ENCODE measurements at places on chromosomes 6 and 20. TPM values are rescaled to one million over a fixed set of nuclear protein-coding genes. Genes with fewer than 3 reads are reported as not detected.

Gene NSFL1C
- total RNA-seq = 91.3 TPM

Gene NCOA6
- total RNA-seq = 19.4 TPM

Gene SLC32A1
- total RNA-seq = not detected

Gene XPO5
- total RNA-seq = 126 TPM

Gene CLDN20
- not detected for total RNA-seq

Gene CPXM1
- 1.6 TPM for total RNA-seq

Gene GJA10
- not detected for total RNA-seq

Gene UBE2C
- total RNA-seq = 140 TPM

Gene ARMC12
- 0.42 TPM for total RNA-seq

Gene RAET1G
- total RNA-seq = not detected

Gene ADRM1
- total RNA-seq = 154 TPM

Gene SLC35F1
- not detected for total RNA-seq

Gene WFDC12
- not detected for total RNA-seq

Gene ZKSCAN3
- 2.9 TPM for total RNA-seq

Gene THBS2
- not detected for total RNA-seq

Gene PSMB9
- 207 TPM for total RNA-seq

Gene CD40
- total RNA-seq = 3.0 TPM

Gene SNX21
- 1.6 TPM for total RNA-seq

Gene MYLK4
- total RNA-seq = 0.25 TPM

Gene PROKR2
- not detected for total RNA-seq

Gene NKAIN2
- total RNA-seq = not detected

Gene HLA-DRA
- total RNA-seq = 12.9 TPM

Gene NOL4L
- 10.9 TPM for total RNA-seq

Gene PEX3
- total RNA-seq = 27.9 TPM

Gene CDSN
- total RNA-seq = not detected

Gene TBX18
- not detected for total RNA-seq

Gene PPP2R5D
- total RNA-seq = 52.1 TPM

Gene KCNG1
- total RNA-seq = 4.3 TPM

Gene GGTLC1
- total RNA-seq = not detected

Gene SIRPB2
- total RNA-seq = not detected

Gene PCED1A
- 35.8 TPM for total RNA-seq

Gene DEFB124
- not detected for total RNA-seq

Gene FOXF2
- total RNA-seq = not detected

Gene SAPCD1
- total RNA-seq = 8.6 TPM

Gene CCNC
- 75.2 TPM for total RNA-seq

Gene LY6G6C
- not detected for total RNA-seq

Gene RNF146
- 18.7 TPM for total RNA-seq

Gene FNDC1
- not detected for total RNA-seq

Gene APOBEC2
- not detected for total RNA-seq

Gene ADGB
- 0.52 TPM for total RNA-seq

Gene OR2H1
- total RNA-seq = not detected

Gene RNF217
- 0.13 TPM for total RNA-seq

Gene NNAT
- total RNA-seq = 0.32 TPM

Gene THEMIS
- total RNA-seq = 33.0 TPM

Gene NR2E1
- not detected for total RNA-seq

Gene C6orf52
- 5.7 TPM for total RNA-seq

Gene ERVFRD-1
- not detected for total RNA-seq

Gene ZC2HC1B
- not detected for total RNA-seq

Gene GRM1
- total RNA-seq = not detected

Gene GLP1R
- not detected for total RNA-seq

Gene ZSWIM3
- 4.5 TPM for total RNA-seq

Gene PMEPA1
- 2.6 TPM for total RNA-seq

Gene TSBP1
- total RNA-seq = not detected

Gene SERINC3
- 57.0 TPM for total RNA-seq
